ENCODE measurements at places on chromosomes 7 and 10. TPM values are rescaled to one million over a fixed set of nuclear protein-coding genes. Genes with fewer than 3 reads are reported as not detected.
A peak's percentile ranks its signal among the peaks of the same experiment; 100 is the strongest.

The LHPP gene
- 7.4 TPM for polyA plus RNA-seq

The MET gene
- polyA plus RNA-seq, result 15.1 TPM

GRCh38 chr7:6705959-6706665, 635 bp downstream of the ZNF12 start:
- peak; percentile 77 for DNase-seq

- no peak for DNase-seq
Measured at GRCh38 chr7:24978843-24979469, 1.0 kb downstream of the OSBPL3 start.

GRCh38 chr10:133335246-133336117, 1.2 kb downstream of the CALY start:
- DNase-seq, result peak; percentile 87

Measured in muscle of back (tissue), 13 donors.